ENCODE measurements at places on chromosomes 7 and 10.
A peak's percentile ranks its signal among the peaks of the same experiment; 100 is the strongest.

- DNase-seq, result no peak
Measured at GRCh38 chr10:52609626-52610240, 162.9 kb downstream of the MBL2 start.

GRCh38 chr10:14184841-14185315, 145.8 kb downstream of the FRMD4A start:
- DNase-seq, result no peak

- peak; percentile 46 for DNase-seq
Measured at GRCh38 chr7:158824028-158824427, 5.3 kb downstream of the ESYT2 start.

DNA sequence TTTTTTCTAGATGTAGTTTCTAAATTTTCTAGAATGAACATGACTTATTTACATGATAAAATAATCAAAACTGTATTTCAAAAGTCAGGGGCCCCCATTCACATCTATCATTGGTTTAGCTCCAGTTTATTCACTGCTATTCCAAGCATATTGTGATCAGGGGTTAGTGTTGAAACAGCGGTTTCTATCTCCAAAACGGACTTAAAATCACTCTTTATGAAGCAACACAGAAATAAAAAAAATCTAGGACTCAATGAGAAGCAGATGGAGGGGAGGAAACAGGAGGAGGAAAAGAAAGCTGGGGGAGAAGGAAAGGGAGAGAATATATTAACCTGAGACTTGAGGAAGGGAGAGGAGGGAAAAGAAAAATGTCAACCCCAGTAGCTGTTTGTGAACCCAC, 14.8 kb upstream of the CH25H start:
- DNase-seq, result no peak

DNA sequence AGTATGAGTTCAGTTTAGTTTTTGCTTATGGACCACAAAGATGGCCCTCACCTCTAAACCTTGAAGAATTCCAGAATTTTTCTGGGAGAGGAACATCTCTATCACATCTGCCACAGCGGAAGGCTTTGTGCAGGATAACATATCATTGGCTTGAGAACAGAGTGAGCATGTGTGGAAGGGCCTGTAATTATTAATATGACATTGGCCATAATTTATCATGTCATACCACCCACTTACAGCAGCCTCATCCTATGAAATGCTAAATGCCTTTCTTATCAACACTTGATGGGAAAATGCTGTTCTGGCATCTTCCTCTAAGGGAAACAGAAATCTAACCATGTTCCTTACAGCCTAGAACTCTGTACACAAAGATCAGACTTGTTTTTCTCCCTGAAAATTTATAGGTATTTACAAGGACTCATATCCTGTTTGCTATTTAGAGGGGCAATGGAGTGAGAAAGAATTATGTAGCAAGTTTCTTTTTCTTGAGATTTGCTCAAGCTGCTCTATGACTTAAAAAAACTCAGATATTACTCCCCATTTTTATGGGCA, 817.3 kb downstream of the LRMDA start:
- DNase-seq, result no peak

DNA sequence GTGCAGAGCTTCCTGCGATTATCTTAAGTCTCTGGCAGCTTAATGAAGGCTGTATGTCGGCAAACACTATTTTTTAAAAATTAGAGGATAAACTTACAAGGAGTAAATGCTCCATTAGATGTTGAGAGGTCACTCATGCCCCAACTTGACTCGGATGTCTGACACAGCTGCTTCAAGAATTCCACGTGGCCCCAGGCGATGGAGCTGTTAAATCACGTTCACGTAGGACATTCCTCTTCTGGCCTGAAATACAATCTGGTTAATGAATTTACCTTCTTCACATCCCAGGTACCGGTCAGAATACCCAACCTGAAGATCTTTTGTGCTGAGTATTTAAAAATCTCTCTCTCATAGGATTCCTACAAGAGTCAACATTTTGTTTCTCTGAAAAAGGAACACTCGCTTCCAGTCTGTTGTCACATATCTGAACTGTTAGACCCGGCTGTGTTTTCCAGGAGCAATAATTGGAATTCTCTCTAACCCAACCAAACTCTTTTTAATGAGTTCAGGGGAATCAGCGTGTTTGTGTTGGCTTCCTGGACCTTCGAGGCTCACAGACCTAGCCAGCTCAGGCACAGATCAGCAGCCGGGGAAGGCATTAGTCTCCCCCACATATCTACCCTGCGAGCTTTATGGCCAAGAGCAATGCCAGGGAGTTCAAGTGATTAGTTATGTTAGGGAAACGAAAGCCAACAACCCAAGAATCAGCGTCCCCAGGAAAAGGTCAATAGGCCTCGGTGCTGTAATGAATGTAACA, 284.9 kb downstream of the FGFR2 start:
- no peak for DNase-seq

Measured in stimulated activated CD8-positive, alpha-beta memory T cell treated with anti-CD3 and anti-CD28 coated beads, Interleukin-12 subunit alpha, Interleukin-12 subunit beta, amount 100 ng/mL, for 1 hour (primary cell).